Fibroblast of skin of left biceps (primary cell): ENCODE measurements at places on chromosomes 6 and 20.

- no peak for DNase-seq
These were observed 36.9 kb downstream of the L3MBTL3 start for GRCh38 chr6:130055271-130055670.

DNA sequence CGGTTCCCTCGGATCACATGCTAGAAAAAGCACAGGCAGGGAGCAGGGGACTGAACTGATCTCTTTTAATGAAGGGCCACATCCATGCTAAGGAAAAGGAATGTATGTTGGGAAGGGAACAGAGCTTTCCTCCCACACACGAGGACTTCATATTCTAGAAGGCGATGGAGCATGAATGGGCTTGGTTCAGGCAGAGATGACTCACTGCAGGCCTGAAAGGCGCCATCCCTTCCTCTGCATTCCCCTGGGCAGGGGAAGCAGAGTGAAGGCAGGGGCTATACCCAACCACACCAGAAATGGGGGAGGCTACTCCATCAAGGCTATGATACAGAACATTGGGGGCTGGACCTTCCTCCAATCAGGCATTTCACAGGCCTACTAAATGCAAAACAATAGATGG is 30.6 kb downstream of the ELMO2 start:
- no peak for DNase-seq

GRCh38 chr6:129146902-129147301 is 264.0 kb downstream of the LAMA2 start:
- no peak for DNase-seq

DNA sequence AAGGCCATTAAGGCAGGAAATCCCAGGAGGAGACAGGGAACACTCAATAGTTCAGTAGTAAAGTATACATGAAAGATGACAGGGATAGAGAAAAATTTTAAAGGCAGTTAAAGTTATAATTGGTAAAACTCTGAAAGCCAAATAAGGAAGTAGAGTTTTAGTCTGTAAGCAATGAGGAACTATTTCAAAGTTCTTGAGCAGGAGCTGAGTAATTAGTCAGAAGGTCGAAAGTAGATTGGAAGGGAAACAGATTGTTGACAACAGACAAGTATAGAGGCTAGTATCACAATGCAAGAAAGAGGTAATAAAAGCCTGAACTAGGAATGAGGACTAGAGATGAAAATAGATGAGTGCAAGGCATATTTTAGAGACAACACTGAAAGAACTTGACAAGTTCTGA is 150.3 kb downstream of the CDK19 start:
- DNase-seq, result no peak

GRCh38 chr20:17955302-17955701 is 13.3 kb downstream of the SNX5 start:
- no peak for DNase-seq

DNA sequence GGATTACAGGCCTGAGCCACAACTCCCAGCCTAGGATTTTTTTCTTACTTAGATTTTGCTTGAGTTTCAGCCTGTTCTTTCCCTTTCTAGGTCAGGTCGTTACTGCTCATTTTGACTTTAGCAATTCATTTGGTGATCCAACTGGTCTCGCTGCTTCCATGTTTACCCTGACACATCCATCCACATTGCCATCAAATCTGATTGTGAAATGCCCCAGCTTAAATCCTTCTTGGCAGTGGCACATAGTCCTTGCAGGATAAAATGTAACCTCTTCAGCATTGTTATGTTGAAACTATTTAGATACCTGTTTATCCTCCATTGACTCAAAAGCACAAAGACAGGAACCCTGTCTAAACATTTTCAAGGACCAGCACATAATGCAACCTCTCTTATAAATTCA is 77.2 kb downstream of the DNAH8 start:
- DNase-seq, result no peak

DNA sequence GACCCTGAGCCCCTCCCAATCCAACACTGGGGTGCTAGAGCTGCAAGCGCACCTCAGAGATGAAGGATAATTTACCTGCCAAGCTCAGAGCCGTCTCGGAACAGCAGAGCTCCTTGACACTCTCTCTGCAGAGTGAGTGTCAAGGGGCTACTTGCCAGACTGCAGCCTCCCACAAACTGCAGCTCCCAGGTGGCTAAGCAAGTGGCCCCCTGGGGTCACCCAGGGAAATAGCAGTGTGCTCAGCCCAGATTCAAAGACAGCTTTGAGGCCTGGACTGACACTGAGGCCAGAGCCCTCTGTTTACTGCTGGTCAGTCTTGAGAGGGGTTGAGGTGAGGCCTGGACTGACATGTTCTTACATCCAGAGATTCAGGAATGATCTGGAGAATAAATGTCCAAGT is 46.0 kb upstream of the GJA1 start:
- no peak for DNase-seq

DNA sequence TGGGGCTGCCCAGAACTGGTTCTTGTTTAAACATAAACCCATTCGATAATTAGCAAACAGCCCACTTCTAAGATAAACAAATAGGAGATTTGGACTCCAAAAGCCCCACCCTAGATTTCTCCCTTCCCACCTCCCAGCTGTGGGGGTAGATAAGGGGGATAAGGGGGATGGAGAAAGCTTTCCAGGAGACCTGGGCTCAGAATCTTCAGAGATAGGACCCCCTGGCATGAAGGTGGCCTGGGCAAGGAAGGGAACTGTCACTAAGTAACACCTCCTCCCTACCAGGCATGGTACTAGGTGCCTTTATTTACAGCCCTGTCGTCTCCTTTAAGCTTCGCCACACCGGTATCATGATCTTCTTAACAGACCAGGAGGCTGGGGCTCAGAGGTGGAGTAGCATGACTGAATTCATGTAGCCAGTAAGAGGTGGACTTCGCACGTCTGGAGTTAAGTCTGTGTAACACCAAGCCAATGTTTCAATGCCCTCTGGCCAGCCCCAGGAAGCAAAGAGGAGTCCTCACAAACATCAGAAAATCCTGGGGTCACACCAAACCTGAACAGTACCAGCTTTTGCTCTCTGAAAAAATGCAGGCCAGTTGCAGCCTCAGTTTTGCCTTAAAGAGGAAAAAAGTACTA is 4.6 kb downstream of the SDC4 start:
- DNase-seq, result no peak

- no peak for DNase-seq
These were observed 16.3 kb downstream of the RPRD1B start for GRCh38 chr20:38049800-38050199.

DNA sequence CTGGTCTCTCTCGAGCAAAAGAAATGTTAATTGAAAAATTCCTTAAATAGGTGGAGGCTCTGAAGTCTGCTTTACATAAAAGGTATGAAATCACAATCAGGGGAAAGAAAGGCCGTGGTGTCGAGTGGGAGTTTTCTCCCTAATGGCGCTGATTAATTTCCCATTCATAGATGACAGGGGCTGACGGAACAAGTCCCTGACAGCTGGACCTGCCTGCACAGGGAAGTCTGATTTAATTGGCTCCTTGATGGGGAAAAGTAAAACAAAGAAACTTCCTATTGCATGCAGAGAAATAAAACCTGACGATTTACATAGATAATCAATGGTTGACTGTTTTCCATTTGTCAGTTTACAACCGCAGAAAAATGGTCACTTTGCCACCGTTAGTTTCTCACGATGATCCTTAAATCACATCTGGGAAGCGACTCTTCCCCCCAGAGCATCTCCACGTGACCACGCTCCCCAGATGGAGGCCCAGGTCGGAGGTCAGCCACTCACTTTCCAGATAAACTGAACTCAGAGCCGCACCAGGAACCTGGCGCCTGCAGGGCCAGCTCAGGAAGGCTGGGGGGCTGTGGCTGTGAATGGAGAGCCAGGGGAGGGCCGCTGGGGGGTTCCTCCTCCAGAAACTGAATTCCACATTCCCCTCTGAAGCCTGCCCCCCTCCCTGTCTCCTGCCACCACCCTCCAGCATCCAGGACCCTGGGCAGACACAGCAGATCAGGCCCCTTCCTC is 55.3 kb downstream of the DLL1 start:
- DNase-seq, result no peak

GRCh38 chr6:149015535-149016525 is 269.0 kb downstream of the UST start:
- DNase-seq, result no peak
